ENCODE measurements at places on chromosomes 3 and 15. TPM values are rescaled to one million over a fixed set of nuclear protein-coding genes. Genes with fewer than 3 reads are reported as not detected.

DNA sequence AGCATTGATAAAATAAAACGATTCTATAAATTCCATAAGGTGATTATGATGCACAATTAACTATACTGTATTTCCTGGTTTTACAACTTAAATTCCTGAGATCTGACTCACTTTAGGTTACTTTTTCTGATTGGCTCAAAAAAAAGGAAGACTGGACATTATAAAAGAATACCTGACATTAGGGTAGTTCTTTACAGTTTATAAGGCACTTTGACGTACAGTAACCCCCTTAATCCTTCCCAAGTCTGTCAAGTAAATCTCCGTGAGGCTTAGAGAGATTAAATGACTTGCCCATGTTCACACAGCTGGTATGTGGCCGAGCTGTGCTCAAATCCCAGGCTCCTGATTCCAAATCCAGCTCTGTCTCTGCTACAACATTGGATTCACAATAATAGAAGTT, 1.0 kb upstream of the SLTM start:
- H3K4me3 ChIP-seq = peak overlapping the region; percentile 92
- no peaks in the 10 kb centered on the region for H3K27me3 ChIP-seq
- peaks cover 11% of the 10 kb centered on the region for H3K4me1 ChIP-seq
- DNase-seq = no peak

GRCh38 chr3:15291589-15292541, 40.5 kb downstream of the SH3BP5 start:
- no peak overlapping the region for H3K4me3 ChIP-seq
- H3K27ac ChIP-seq = no peak overlapping the region
- no peaks in the 10 kb centered on the region for H3K36me3 ChIP-seq
- no peaks in the 10 kb centered on the region for H3K27me3 ChIP-seq

NMNAT3 gene
- 1.9 TPM for total RNA-seq

DNA sequence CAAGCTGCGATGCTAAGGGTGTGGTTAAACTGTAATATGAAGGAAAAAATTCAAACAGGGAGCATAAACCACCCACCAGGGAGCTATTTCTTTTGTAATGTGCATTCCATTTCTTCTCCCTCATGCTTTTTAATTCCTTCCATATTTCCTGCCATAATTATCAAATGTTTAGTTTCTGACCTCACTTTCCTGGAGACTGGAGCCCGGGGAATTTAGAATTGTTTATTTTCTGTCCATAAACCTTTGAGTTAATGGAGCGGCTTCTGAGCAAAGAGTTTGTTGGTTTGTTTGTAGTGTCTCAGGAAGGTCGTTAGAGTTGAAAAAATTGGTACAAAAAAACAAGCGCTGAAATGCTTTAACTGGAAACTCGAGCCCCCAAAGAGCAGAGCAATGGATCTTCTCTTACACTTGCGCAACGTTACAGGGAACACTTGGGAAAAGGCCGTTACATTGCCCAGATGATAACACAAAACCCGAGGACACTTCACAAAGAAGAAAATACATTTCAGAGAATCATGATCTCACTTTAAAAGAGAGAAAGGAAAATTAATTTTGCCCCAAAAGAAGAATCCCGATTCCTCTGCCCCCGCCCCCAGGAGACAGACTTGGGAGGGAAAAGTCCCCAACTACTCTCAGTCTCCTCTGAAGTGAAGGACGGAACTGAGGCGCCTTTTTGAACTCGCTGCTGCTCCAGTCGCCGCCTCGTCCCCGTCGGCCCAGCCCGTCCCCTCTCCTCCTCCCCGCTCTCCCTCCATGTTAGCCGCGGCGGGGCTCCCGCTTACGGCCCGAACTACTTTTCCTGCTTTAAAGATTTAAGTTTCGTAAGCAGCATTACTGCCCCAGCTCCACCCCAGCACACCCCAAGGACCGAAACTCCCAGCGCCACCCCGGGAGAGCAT, 842 bp downstream of the FSTL1 start:
- H3K27me3 ChIP-seq = no peaks in the 10 kb centered on the region
- DNase-seq = peak; percentile 49
- H3K4me1 ChIP-seq = peaks cover 15% of the 10 kb centered on the region
- peak overlapping the region; percentile 86 for H3K4me3 ChIP-seq
- H3K27ac ChIP-seq = peak overlapping the region; percentile 90

FOXL2 gene
- total RNA-seq = 0.30 TPM

- DNase-seq = no peak
- no peak overlapping the region for H3K27ac ChIP-seq
- no peaks in the 10 kb centered on the region for H3K36me3 ChIP-seq
- H3K27me3 ChIP-seq = no peaks in the 10 kb centered on the region
- no peaks in the 10 kb centered on the region for H3K4me1 ChIP-seq
Measured at GRCh38 chr3:53009826-53010539, 35.9 kb downstream of the SFMBT1 start.

DNA sequence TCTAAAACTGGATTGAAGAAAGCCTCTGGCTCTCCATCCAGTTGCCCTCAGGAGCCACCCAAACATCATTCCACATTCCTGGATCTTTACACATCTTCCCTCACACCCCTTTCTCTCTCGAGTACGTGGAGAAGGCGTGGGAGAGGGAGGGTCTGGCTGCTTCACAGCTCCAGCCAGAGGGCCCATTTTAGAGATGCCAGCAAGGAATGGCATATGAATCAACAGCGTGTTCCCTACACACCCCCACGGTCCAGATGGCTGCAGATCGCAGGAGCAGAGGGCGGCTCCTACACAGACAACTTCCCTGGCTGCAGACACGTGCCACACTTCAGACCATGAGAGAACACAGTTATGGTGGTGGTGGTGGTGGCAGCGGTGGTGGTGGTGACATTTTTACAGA, 280.1 kb downstream of the ERC2 start:
- no peaks in the 10 kb centered on the region for H3K4me1 ChIP-seq
- no peak for DNase-seq
- H3K27ac ChIP-seq = no peak overlapping the region
- H3K4me3 ChIP-seq = no peak overlapping the region

DNA sequence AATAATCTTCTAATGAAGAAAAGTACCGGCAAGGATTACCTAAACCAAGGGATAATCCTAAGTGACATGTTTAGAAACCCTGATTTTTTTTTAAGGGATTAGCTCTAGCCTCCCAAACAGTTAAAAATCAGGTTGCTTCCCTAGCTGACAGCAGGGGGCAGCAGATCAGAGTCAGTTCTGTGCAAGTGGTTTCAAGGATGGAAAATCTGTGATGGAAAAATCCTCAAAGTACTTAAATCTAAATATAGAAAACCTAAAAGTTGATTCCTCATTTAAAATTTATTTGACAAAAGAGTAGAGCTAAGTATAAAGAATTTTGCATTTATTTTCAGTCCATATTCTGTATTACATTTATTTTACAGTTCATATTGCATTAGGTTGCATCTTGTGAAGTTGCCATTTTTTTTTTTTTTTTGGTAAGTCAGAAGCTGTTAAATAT, 107.6 kb downstream of the PEX5L start:
- no peak overlapping the region for H3K27ac ChIP-seq
- peak; percentile 71 for DNase-seq
- H3K36me3 ChIP-seq = no peaks in the 10 kb centered on the region
- H3K4me1 ChIP-seq = no peaks in the 10 kb centered on the region

HCN4 gene
- total RNA-seq = not detected
